Amniotic epithelial cell (primary cell): ENCODE measurements at places on chromosomes 7 and 10.
A peak's percentile ranks its signal among the peaks of the same experiment; 100 is the strongest.

- no peak for DNase-seq
These were observed 78.0 kb downstream of the SAMD9 start for GRCh38 chr7:93039786-93040185.

DNA sequence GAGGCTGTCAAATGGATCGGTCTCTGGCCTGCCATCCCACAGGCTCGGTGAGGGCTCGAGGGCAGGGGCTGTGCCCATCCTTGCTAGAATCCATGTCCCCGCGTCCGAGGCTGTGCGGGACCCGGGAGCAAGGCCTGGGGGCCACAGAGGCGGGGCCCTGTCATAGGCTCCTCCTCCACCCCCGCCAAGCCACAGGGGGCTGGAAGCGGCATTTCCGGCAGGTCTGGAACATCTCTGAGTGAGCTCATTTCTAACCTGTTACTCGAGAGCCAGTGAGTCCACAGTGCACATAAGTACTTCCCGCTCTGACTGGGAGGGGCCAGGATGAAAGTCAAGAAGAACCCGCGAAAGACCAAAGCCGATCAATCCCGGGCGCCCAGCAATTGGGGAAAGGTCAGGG, 57.6 kb downstream of the NKX6-2 start:
- DNase-seq = no peak

DNA sequence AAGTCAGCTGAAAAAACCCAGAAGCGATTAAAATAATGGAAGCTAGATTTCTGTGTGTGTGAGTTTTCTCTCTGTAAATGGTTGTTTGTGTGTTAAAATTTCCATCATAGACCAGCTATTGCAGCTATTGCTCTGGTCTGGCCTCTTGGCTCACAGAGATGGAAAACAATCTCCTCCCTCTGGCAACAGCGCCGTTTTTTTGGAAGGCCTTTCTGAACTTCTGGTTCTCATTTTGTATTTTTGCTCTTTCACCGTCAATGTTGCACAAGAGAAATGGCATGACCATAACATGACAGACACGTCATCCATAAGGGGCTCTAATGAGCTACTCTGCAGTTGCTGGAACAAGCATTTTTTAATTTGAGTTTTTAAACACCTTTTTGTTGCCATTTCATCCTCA, 91.0 kb downstream of the CUBN start:
- no peak for DNase-seq

GRCh38 chr7:24861336-24861735, 104.1 kb upstream of the GSDME start:
- DNase-seq = no peak

DNA sequence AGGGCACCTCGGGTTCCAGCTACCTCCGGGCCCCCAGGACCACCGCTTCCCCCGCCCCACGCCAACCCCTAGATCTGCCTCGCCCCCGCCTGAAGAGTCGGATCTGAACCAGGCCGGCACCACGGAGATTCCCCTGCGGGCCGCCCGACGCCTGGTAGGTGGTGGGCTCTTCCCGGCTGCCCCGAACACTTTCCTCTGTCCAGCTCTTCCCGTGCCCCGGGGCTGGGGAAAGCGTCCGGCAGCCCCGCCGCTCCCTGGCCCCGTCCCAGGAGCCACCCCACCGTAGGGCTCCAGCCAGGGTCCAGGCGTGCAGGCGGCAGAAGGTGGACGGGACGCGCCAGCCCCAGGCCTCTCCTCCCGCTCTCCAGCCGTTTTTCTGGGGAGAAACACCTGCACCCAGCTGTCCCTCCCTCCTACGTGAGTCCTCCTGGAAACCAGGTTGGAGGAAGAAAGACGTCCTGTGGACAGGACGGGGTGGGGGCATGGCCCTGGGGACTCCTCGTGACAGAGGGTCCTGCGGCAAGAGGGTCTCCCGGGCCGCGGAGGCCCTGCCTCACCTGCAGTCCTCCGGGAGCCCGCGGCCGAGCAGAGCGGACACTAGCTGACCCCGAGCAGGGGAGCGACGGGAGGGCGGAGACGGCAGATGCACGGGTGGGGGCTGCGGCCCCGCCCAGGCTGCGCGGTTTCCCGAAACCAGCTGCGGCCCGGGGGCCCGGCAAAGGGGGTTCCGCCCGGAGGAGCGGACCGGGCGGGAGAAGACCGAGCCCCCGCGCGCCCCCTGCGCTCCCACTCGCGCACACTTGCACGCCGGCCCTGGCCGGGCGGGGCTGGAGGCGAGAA, at the start of gene TMEM176B:
Gene TMEM176B, minus strand, starts transcription at position 624 of the 840 bp plus-strand sequence. CDS start 3,795 bp downstream, outside the sequence.
- DNase-seq = no peak

GRCh38 chr10:86900955-86901354, 56.5 kb downstream of the MMRN2 start:
- DNase-seq = peak; percentile 78

DNA sequence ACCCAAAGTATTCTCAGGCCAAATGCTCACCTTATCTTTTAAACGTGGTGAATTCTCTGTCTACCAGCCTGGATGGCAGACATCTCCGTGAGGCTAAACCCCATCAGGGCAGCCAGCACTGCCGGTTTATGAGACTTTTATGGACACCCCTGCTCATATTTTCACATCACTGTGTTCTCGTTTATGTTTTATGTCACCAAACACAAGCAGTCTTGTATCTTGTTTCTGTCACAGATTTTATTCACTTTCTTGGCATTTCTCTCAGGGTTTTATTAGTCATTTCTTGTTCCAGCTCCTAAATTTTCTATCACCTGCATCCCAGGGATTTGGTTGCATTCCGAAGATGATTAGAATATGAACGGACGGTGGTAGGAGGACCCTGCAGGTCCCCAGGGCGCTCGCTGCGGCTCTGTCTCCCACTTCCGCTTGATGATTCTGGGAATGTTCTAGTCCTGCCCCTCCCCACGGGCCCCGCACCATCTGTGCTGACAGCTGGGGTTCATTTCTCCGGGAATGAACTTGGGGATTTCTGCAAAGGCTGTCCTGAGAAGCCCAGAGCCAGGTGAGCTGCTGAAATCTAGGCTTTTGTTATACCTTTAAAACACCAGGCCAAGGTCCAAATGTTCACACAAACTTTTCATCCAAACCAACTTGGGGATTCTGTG, 217.6 kb downstream of the GFRA1 start:
- DNase-seq = no peak

DNA sequence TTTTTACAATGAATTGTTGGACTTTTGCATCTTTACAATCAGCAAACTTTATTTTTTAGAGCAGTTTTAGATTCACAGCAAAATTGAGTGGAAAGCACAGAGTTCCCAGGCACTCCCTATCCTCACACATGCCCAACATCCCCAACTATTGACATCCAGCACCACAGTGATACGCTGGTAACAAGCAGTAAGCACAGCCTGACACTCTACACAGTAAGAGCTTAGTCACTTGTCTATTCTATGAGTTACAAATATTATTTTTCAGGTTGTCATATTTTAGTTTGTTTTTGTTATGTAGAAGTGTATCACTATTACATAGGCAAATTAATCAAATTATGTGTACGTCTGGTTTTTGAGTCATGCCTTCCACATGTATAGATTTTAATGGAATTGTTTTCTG, 27.0 kb upstream of the GIMAP7 start:
- DNase-seq = no peak

GRCh38 chr7:128360359-128360678, 1.2 kb downstream of the PRRT4 start:
- no peak for DNase-seq

GRCh38 chr10:132808383-132809231, 22.7 kb upstream of the NKX6-2 start:
- DNase-seq = no peak

DNA sequence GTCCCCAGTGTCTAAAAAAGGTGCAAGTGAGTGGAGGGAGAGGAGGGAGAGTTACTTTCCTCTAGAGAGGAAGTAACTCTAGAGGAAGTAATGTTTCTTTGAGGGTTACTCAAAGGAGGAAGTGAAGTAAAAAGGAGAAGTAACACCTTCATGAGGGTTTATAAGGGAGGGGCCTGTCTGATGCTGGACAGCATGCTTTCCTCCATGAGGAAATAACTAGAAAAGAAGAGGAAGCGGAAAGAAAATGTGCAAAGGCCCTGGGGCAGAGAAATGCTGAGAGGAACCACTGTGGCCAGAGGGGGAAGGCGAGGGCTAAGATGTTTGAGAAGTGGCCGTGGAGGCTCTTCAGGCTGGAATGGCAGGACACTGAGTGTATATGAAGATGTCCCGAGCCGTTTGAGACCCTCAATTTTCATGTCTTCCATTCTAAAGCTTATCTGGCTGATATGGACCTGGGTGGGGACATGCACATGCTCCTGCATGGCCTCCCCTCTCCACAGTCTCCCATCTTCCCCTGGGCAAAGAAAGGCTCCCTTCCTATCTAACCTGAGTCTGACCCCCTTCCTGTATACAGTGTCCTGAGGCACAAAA, 3.4 kb upstream of the SLC18A2 start:
- DNase-seq = no peak

GRCh38 chr10:68796605-68797004, 30.7 kb upstream of the STOX1 start:
- peak; percentile 60 for DNase-seq
